ENCODE measurements at places on chromosomes 7 and 10. TPM values are rescaled to one million over a fixed set of nuclear protein-coding genes. Genes with fewer than 3 reads are reported as not detected.
A peak's percentile ranks its signal among the peaks of the same experiment; 100 is the strongest.

DNA sequence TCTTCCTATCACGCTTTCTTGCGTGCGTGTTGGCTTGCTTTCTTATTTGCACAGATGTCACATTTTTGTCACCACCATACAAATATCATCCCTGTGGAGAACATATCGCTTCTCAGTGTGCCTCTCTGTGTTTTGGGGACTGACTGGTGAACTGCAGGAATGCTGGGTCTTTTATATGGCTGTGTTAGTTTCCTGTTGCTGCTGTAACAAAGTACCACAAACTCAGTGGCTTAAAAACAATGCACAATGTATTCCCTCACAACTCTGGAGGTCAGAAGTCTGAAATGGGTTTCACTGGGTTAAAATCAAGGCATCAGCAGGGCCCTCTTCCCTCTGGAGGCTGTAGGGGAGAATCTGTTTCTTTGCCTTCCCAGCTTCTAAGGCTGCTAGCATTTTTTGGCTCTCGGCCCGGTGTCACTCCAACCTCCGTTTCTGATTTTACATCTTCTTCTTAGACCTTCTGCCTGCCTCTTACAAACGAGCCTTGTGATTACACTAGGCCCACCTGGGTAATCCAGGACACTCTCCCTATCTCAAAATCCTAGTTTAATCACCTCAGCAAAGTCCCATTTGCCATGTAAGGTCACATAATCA lies 82.0 kb downstream of the LRMDA start:
- no peak for DNase-seq

GRCh38 chr7:108455551-108455997 lies 662 bp downstream of the NRCAM start:
- peak; percentile 30 for DNase-seq

HECTD2 gene
- 0.96 TPM for polyA plus RNA-seq

- DNase-seq: no peak
Observed at GRCh38 chr10:43254199-43254730, 12.6 kb downstream of the RASGEF1A start.

GRCh38 chr10:93812659-93813338 lies 55.1 kb downstream of the LGI1 start:
- no peak for DNase-seq

DNA sequence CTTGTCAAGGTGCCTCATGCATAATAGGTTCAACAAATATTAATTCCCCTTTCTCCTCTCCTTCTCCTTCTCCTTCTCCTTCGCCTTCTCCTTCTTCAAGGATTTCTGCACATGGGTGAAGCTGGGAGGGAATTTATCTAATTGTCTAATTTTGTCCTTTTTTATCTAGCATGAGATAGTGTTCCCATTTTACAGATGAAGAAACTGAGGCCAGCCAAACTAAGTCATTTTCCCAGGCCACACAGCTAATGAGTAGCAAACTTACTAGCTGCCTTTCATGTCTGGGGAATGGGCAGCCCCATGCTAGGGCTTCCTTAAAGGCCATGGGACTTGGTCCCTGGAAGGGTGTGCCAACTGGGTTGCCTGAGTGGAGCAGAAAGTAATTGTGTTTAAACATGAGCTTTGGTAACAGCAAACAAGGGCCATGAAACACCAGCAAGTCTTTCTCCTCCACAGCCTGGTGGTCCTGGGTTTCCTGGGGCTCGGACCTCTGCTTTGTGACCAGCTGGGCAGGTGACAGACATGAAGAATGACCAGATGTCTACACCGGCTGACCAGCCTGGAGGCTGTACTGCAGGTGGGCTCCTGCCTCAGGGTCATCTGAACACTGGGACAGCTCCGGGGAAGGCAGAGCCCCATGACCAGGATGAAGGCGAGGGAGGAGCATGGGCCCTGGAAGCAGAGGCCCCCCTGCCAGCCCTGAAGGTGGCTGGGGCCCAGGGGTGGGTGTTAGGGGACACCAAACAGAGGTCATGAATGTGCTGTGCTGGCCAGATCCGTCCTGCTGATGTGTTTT lies 138.0 kb downstream of the PTPN20 start:
- no peak for DNase-seq

DNA sequence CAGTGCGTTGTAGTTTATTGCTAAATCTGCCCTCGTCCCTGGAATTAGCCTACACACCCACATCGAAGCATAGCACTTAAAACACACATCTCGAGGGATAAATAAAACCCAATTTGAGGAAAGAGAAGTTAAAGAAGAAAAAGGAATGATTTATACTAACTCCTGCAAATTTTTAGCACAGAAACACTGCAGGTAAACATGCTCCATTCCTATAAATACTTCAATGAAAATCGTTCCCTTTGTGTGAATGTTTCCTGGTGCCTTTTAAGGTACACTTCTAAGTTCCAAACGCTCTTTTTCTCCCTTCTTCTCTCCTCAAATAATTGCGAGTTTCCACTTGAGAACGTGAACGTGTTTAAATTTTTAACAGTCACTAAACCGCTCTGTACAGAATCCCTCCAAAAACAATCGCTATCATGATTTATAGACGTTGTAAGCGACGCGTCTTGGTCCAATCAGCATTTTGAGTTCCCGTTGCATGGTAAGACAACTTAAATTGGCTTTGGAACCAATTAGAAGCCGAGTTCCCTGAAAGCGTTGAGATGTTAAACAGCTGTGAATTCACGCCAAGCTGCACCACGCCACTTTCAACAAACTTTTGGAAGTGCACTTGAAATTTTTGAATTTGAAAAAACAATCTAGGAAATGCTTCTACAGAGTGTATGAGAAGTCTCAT lies 12.5 kb upstream of the EBLN1 start:
- DNase-seq: peak; percentile 38

GRCh38 chr7:16086743-16087142 lies 334.6 kb downstream of the CRPPA start:
- DNase-seq: no peak

Measured in naive B cell (primary cell).